ENCODE measurements at places on chromosomes 1 and 21.

- no peak for DNase-seq
Measured at GRCh38 chr1:89962024-89962741, 32.7 kb upstream of the ZNF326 start.

- DNase-seq, result no peak
Measured at GRCh38 chr1:95850165-95850649, 616.2 kb downstream of the RWDD3 start.

DNA sequence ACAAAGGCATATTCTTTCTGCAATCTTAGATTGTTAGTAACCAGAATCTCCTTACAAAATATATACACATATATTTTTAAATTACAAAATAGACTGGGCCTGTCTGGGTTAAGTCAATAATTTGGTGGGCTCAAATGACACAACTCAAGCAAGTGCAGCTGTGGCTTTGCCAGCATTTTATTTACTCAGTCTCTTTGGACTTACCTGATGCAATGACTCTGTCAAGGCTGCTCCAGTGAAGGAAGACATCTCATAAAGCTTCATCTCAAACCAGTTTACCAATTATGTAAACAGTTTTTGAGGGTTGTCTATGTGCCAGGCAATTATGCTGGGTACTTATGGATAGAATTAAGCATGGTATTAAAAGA lies 22.8 kb upstream of the ABCA4 start:
- DNase-seq, result no peak

- no peak for DNase-seq
Measured at GRCh38 chr21:36430841-36431240, 45.6 kb downstream of the CHAF1B start.

- no peak for DNase-seq
Measured at GRCh38 chr1:70392626-70393025, 18.4 kb upstream of the CTH start.

DNA sequence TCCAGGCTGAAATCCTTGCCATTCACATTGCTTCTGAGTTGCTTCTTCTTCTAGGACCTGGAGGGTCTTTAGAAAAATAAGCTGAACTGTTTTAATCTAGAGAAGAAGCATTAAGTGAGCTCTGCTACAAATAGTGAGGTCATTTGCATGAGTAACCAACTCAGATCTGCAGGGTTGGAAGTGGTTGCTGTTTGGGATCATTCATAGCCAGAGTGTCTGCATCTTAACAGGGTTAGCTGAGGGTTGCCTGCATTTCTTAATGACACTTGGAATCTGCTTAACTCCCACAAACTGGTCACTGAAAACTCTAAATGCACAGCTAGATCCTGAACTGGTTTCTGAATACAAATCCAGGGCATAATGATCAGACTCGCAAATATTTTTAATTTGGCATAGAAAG lies 9.9 kb downstream of the CNIH3 start:
- DNase-seq, result no peak

- DNase-seq, result no peak
Measured at GRCh38 chr1:215023155-215023832, 59.2 kb upstream of the KCNK2 start.

GRCh38 chr21:35234725-35235124 lies 185.6 kb upstream of the RUNX1 start:
- DNase-seq, result no peak

DNA sequence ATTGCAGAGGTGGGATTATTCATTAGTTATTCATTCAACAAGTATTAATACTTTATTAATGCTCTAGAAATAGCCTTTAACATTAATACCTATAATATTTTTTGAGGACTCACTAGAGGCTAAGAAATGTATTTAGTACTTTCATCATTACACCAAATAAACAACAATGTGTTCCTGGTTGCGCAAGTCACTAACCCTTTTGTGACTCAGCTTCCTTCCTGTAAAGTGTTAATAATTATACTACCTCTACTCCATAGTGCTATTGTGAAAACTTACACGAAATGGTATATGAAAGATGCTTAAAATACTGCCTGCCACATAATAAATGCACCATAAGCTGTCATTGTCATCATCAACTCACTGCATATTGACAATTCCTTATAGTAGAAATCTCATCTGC lies 431.0 kb downstream of the DPYD start:
- DNase-seq, result no peak

DNA sequence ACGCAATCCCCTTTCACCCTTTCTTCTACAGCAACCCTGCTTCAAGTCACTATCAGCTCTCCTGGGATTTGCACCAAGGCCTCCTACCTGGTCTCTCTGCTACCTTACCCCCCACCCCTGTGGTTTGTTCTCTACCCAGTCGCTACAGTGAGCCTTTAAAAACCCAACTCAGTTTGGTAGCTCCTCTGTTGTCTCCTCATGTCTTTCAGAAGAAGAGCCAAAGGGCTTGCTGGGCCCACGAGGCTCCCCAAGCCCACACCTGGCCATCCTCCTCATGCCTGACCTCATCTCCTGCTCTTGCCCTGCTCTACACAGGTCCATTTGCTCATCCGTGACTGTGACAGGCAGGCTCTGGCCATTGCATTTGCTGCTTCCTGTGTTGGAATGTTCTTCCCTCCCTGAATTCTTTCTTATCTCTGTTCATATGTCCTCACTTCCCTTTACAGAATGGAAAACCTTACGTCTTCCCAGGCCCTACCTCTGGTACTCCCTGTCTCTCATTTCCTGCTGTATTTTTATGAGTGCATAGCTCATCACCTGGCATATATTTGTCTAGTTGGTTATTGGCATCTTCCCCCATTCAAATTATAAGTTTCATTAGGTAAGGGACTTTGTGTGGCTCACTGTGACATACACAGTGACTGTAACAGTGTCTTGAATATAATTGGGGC lies 3.3 kb downstream of the RGS16 start:
- no peak for DNase-seq

- no peak for DNase-seq
Measured at GRCh38 chr21:43758111-43758641, 17.9 kb downstream of the CSTB start.

Measured in CD8-positive, alpha-beta memory T cell (primary cell).